ENCODE measurements at places on chromosomes 11 and 22. TPM values are rescaled to one million over a fixed set of nuclear protein-coding genes. Genes with fewer than 3 reads are reported as not detected.

ST14 gene
- 0.81 TPM for total RNA-seq

XPNPEP3 gene
- total RNA-seq: 13.8 TPM

CSNK2A3 gene
- total RNA-seq: not detected

FOSL1 gene
- total RNA-seq: 8.5 TPM

REXO2 gene
- 30.1 TPM for total RNA-seq

MRPL49 gene
- 42.8 TPM for total RNA-seq

PATE2 gene
- not detected for total RNA-seq

NELL1 gene
- not detected for total RNA-seq

TIGD3 gene
- 0.45 TPM for total RNA-seq

TREH gene
- total RNA-seq: not detected

CDKN1C gene
- 0.91 TPM for total RNA-seq

FOLR1 gene
- not detected for total RNA-seq

LAYN gene
- total RNA-seq: 1.4 TPM

BDNF gene
- total RNA-seq: not detected

HIC2 gene
- total RNA-seq: 11.9 TPM

SUN2 gene
- total RNA-seq: 485 TPM

CYB5R3 gene
- 44.8 TPM for total RNA-seq

MFNG gene
- total RNA-seq: 150 TPM

NPAS4 gene
- total RNA-seq: not detected

MPZL3 gene
- total RNA-seq: 26.4 TPM

OR56A4 gene
- total RNA-seq: not detected

RAB38 gene
- 2.2 TPM for total RNA-seq

NTM gene
- total RNA-seq: not detected

ZNF70 gene
- total RNA-seq: 1.9 TPM

RIMBP3C gene
- total RNA-seq: 1.2 TPM

OR5A1 gene
- not detected for total RNA-seq

MAPK8IP2 gene
- total RNA-seq: 0.08 TPM

KLHL35 gene
- 1.3 TPM for total RNA-seq

USH1C gene
- not detected for total RNA-seq

PANX2 gene
- not detected for total RNA-seq

CDCA5 gene
- total RNA-seq: 0.90 TPM

OR51E2 gene
- total RNA-seq: not detected

ASCL2 gene
- 0.18 TPM for total RNA-seq

RIBC2 gene
- total RNA-seq: 2.4 TPM

LAMTOR1 gene
- total RNA-seq: 43.7 TPM

FOXRED2 gene
- 1.3 TPM for total RNA-seq

PANX1 gene
- total RNA-seq: 7.1 TPM

MPPED2 gene
- not detected for total RNA-seq

Data from T-helper 17 cell (primary cell).